ENCODE measurements at places on chromosomes 2 and 18.
A peak's percentile ranks its signal among the peaks of the same experiment; 100 is the strongest.

DNA sequence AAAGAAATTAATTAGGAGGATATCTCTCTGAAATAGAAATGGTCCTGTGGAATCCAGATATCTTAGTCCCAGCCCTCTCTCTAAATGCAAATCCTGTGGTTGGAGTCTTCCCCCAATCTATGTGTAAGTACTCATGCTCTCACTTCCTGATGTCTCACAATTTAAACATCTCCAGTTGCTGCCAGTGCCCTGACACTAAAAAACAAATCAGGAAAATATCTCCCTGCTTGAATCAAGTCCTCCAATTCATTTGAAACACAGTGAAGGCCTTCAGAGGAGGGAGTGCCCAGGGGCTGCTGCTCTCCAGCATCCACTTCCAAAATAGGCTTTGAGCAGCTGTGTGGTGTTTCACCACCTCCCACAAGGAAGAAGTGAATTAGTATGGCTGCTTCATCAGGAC lies 413.8 kb downstream of the RAD51AP2 start:
- DNase-seq = no peak

- no peak for DNase-seq
These were observed 18.6 kb upstream of the CNDP1 start for GRCh38 chr18:74515620-74516231.

- DNase-seq = no peak
These were observed 35.7 kb downstream of the GNAL start for GRCh38 chr18:11724781-11725180.

- DNase-seq = no peak
These were observed 27.3 kb downstream of the GRB14 start for GRCh38 chr2:164593959-164594358.

DNA sequence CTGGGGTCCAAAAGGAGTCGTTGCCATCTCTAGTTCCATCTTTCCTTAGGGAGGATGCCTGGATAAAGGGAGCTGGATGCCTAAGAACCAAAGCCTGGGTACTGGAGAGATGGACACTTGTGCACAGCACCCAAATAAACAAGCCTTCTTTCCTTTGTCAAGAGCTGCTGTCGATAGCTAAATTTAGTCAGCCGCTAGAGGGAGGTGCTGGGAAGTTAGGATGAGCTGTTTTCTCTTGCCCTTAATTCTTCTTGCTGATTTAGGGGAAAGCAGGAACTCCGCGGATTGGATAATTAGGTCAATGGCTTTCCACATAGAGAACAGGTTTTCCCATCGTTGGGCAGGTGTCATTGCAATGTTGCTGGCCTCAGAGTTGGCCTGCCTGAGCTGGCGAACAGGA lies 30.9 kb upstream of the SERPINB12 start:
- peak; percentile 65 for DNase-seq

- DNase-seq = no peak
These were observed 42.8 kb upstream of the TTC39C start for GRCh38 chr18:23971666-23972230.

GRCh38 chr2:4272261-4272858 lies 569.0 kb downstream of the DCDC2C start:
- no peak for DNase-seq

GRCh38 chr2:41326851-41327250 lies 721.0 kb upstream of the PKDCC start:
- no peak for DNase-seq

DNA sequence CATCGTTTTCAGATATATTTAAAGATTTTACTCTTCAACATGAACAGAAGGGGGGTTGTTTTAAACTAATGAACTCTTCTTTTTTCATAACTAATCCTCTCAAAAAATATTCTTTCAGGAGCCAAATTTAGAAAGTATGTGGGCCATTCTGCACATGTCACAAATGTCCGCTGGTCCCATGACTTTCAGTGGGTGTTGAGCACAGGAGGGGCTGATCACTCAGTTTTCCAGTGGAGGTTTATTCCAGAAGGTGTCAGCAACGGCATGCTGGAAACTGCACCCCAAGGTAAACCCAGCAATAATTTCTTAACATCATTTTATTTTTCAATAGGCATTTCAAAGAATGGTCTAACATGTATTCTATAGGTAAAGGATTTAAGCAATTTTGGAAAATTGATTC lies 136.0 kb downstream of the EML6 start:
- no peak for DNase-seq

DNA sequence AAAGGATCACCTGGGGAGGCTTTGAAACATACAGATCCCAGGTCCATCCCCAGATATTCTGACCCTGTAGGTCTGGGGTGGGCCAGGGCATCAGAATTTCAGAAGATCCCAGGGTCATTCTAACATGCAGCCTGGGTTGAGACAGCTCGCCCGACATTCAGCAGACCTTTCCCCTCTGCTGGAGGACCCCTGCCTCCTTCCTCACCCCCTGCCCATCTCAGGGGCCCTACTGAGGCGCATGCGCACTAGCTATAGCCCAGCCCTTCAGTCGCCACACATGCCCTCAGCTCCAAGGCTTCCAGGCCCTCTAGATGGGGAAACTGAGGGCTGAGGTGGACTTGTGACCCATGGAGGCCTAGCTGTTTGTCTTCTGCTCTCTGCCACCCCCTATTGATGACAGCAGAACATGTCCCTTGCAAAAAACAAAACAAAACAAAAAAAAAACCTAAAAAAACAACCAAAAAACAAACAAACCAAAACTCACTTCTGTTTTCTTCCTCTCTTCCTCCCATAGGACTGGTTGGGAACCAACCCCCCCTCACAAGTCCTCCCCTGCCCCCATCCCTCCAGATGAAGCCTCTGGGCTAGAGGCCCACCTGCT lies 91.3 kb downstream of the ZBTB7C start:
- no peak for DNase-seq

GRCh38 chr2:210277133-210277532 lies 37.8 kb downstream of the MYL1 start:
- DNase-seq = no peak

DNA sequence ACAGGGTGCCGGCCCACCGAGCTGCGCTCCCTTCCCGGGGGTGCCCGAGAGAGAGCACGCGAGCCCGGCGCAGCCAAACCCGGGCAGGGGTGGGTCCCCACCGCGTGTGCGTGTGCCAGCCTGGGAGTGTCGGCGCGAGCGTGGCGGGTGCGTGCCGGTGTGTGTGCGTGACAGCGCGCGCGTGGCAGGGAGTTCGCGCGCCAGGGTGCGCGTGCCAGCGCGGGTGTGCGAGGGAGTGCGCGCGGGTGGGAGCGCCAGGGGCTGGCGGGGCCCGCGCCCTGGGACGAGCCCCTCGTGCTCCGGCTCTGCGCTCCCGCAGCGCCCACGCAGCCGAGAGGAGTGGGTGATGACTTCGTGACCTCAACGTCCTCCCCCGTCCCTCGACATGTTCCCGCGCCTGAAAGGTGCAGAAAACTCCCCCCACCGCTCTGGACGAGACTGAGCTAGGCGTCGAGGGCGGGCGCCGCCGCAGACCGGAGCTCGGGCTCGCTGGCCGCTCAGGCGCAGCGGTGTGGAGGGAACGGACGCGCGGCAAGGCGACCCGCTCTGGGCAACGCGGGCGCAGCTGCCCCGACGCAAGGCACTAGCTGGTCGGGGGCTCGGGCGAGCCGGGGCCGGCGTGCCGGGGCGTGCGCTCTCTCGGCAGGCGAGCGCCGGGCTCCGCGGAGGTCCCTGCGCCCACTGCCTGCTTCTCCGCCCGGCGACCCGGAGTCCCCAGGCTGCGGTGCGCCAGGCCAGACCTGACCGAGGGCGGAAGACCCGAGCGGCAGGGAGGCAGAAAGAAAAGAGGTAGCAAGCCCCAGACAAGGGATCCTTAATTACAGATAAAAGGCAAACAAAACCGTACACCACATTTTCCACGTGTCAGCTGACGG lies 582.8 kb downstream of the ZEB2 start:
- DNase-seq = peak; percentile 57

DNA sequence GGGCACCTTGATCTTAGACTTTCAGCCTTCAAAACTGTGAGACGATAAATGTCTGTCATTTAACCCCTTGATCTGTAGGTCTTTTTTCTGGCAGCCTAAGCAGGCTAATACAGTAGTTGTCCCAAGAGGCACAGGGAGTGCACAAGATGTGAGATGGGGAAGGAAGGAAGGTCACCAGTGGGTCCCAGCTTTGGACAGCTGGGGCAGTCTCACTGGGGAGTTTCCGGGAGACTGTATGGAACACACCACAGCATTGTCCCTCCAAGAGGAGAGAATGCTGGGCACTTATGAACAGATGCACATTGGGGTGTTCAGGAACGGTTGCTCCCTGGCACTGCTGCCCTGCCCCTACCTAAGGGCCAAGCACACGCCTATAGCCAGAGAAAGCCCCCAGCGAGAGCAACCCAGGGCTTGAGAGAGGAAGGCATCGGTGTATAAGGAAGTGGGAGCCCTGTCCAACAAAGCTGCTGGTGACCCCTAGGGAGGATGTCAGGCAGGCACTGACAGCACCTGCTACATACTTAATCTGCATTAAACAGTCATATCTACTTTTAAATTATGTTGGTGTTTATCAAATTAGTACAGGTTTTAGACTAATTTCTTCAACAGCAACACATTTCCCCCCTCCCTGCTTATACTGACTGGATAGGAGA lies 11.6 kb upstream of the NCK2 start:
- no peak for DNase-seq

DNA sequence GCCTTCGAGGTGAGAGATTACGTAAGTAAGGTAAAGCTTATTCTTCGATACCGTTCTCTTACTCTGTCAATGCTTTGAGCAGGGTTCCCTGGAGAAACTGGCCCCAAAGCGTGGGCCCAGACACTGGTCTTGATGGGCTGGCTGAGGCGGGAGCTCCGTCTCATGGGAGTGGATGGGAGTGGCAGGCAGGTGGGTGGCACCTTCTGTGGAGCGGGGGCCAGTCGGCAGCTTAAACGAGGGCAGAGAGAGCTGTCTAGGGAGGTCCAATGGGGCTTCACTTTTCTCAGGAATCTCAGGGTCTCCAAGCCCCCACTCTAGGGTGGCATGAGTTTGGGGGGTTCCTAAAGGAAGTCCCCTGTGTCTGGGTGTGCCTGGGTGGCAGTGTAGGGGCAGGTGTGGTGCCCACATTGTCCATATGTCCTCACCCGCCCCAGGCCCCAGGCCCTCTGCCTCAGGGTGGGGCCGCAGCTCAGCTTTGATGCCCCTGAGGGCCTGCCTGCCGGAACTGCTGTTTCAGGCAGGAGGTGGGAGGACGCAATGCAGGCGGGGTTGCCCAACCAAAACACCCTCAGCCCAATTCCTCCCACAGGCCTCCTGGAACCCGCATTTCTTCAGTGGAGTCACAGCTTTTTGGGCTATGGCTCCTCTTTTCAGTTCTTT lies 32.5 kb upstream of the FOSL2 start:
- no peak for DNase-seq

GRCh38 chr2:173588931-173589369 lies 234.3 kb downstream of the CDCA7 start:
- DNase-seq = no peak

DNA sequence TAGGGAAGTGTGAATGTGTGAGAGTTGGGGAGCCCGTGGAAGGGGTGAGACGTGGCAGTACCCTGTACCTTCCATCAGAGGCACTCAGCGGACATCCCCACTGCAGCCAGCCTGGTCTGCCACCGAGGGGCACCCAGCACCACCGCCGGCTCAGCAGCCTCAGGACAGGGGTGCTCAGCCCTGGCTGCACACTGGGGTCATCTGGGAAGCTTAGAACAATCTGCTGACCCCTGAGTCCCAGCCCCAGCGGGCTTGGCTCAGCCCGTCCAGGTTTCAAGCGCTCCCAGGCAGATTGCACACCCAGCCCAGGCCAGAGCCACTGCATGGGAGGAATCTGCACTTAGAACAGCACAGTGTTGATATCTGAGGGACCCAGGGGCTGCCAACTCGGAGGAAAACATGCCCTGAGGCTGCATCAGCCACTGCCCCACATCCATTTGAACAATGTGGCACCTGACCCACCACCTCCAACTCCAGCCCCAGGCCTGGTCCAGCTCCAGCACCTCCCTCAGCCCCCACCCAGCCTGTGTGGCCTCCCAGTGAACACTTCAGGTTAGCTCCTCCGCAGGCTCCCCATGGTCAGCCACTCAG lies 147.1 kb upstream of the OTOS start:
- no peak for DNase-seq

DNA sequence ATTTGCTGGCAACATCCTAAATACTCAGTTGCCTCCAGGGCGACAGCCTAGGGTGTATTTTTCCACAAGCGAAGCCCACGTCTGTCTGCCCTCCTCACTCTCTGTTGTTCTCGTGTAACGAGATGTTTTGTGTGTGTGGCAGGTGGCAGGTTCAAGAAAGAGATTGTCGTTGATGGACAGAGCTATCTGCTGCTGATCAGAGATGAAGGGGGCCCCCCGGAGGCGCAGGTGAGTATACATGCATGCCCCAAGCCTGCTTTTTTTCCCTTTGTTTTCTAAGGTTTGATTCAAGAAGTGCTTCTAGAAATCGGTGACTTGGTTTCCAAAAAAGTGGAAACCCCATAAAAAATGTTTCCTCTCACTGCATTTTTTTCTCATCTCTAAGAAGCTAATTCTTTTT lies 247.0 kb downstream of the AGAP1 start:
- peak; percentile 36 for DNase-seq

DNA sequence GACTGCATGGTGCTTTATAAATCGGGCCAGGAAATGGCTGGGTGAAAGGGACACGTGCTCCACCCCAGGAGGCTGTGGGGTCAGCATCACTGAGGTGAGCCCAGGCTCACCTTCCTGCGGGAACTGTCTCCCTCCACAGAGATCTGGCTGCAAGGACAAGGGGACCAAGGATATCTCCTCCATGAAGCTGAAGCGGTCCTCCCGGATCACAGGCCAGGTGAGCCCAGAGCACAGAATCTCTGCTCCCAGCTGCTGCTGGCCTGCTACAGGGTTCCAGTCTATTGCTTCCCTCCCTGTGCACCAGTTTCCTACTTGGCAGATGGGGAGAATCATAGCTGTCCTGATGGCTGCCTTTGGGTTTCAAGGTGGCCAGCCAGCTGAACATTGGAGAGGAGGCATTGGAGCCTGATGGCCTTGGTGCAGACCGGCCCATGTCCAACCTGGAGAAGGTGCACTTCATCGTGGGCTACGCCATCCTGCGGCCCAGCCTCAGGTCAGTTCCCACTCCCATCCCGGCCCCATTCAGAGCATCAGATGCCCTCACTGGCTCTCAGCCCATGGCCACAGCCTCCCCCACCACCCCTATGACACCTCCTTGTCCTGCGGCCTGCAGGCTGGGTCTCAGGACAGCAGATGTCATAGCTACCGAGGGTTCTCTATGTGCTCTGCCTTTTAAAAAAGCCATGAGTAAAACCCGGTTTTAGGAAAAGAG lies 33.7 kb upstream of the GPR17 start:
- DNase-seq = no peak

DNA sequence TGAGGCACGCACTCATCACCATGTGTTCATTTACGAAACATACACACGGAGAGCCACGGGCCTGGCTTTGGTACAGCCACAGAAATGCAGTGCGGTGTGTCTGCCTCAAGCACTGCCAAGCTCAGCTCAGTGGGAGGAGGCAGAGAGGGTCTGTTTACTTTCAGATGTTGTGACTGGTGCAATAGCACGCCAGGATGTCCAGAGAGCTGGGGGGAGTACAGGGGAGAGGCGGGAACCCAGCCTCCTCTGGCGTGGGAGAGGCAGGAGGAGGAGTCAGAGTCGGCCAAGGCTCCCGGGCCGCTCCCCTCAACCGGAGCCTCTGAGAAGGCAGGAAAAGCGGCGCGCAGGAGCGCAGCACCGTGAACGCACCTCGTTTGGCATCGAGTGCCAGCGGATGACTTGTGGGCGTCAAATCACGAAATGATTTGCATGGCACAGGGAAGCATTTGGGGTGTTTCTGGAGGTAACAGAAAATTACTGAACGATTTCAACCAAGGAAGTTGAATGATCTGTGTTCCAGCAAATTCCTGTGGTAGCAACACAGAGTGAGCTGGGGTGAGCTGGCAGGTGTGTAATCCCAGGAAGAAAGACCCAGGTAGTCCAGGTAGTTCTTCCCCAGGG lies 143.0 kb downstream of the ZNF516 start:
- no peak for DNase-seq

GRCh38 chr2:28566521-28567041 lies 70.7 kb downstream of the PLB1 start:
- peak; percentile 95 for DNase-seq
